NCI-H1417 treated with DMSO at 0.1 percent for 48 hours (cell line): ENCODE measurements at places on chromosomes 5 and 9.

- DNase-seq, result no peak
These were observed 73.3 kb upstream of the PHF24 start for GRCh38 chr9:34884747-34885189.

GRCh38 chr5:59725392-59725767 is 168.1 kb downstream of the PDE4D start:
- no peak for DNase-seq

DNA sequence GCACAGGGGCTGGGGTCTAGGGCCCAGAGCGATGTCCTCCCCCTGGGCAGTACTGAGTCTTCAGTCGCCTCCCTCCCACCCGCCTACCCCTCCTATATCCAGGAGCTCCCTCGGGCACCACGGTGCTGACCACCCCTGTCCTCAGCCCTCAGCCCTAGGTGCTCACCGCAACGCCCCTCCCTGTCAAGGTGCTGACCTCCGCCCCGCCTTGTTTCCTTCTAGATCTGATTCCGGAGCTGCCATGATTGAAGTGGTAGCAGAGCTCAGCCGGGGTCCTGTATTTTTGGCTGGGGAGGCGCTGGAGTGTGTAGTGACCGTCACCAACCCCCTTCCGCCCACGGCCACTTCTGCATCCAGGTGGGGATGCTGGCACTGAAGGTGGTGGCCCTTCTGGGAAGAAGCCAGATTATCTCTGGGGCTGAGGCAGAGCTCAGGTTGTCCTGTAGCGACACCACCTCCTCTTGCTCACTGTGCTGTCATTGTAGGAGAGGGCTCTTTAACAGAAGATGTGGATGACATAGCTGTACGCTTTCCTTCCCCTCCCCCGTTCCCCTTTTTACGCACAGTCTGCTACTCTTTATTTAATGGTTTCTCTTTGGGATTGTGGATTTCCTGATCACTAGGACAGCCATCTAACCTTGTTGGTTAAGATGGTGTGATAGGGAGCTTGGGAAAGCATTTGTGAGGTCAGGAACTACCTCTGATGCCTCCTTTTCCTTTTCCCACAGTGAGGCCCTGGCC is 598 bp downstream of the RGP1 start:
- DNase-seq, result no peak

- no peak for DNase-seq
These were observed 42.4 kb downstream of the TRIO start for GRCh38 chr5:14185326-14186058.

DNA sequence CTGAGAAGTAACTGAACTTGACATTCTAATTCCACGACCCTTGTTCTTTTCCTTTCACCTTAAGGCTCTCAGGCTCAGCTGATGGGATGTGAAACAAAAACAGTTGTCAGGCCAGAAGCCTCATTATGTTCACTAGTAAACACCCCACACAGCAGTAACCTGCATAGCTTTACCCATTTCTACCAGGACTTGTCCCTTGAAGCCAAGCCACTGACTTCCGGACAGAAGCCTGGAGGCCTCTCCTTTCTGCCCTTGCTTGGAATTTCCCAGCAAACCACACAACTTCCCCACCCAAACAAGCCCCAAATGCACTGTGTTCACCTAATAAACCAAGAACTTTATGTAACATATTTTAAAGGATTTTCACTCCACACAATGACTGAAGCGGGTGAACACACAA is 19.6 kb downstream of the PRUNE2 start:
- no peak for DNase-seq

DNA sequence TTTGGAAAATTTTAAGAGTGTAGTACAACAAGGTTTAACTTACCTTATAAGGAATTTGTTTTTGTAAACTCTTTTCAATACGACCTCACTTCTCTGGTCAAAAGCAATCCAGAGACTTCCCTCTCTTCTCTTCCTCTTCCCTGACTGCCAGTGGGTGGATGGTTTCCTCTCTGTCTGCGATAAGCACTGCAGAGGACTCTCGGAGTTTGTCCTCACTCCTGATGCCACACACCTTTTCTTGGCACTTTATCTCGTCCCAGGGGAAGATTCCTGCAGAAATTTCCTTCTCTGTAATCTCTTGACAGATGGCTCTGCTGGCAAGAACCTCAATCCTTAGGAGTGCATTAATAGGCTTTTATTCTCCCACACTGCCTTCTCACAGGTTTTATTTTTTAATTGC is 641.6 kb downstream of the NR2F1-AS1 start:
- DNase-seq, result no peak

GRCh38 chr9:76502746-76503145 is 43.8 kb downstream of the GCNT1 start:
- no peak for DNase-seq

DNA sequence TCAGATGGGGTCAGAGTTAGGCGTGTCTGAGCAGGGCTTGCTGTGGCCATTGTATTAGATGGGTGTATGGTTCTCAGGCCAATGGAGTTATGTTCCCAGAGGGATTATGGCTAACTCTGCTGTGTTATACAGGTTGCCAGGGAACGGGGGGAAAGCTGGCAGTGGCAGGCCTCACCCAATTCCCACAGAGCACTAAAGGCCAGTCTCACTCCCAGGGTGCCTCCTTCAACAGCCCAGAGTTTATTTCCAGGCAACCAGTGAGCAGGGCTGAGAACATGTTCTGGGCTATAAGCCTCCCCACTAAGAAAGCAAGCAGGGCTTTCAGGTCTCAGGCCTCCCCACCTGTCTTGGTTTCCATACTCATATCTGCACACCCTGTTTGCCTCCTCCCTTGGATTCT is 597.9 kb downstream of the ZNF608 start:
- no peak for DNase-seq

DNA sequence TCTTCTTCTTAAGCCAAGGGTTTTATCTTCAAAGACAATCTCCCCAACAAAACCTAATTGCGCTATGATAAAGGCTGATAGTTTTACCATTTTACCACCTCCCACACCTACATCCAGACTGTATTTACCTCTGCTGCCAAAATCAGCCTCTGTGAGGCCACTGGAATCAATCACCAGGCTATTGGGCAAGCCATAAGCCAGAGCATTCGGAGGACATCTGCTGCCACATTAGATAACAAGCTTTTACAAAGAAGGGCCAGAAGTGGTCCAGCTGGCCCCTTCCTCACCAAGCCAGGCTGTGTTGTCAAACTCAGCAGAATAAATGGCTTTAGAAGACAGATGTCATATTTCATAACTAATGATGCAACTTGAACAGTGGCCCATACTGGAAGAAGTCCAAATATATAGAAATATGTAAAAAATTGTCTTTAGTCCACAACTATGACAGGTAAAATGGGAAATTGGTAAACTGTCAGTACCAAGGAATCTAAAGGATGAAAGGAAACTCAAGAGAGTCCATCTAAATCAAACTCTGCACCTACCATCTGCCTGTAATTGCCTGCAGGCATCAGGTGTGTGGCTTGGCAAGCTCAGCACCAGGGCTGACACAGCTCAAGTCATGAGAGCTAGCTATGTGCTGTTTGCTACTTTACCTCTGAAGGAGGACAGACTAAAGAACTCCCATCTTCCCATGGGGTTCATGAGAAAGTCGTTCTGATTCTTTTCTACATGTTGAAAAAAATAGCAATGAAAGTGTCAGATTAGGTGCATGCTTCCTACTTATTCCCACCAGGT is 16.1 kb downstream of the SLC45A2 start:
- no peak for DNase-seq

GRCh38 chr5:33891446-33891787 is 373 bp downstream of the ADAMTS12 start:
- DNase-seq, result no peak

DNA sequence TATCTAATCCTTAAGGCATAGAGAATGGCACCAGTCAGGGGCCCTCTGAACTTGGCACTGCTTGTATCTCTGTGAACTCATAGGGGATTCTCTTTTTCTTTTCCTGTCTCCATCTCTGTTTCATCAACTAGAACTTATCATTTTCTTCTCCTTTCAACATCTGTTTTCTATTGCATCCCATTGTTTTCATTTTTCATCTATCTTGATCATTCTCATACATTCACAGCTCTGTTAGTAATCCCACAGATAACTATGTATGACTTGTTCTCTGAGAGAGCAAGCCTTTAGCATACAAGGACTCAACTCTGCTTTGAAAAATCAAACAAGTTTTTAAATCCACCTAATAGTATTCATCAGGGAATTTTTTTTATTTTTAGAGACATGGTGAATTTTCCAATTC is 264.3 kb downstream of the ARRDC3 start:
- DNase-seq, result no peak

GRCh38 chr9:77866878-77867277 is 164.7 kb downstream of the GNAQ start:
- DNase-seq, result no peak

DNA sequence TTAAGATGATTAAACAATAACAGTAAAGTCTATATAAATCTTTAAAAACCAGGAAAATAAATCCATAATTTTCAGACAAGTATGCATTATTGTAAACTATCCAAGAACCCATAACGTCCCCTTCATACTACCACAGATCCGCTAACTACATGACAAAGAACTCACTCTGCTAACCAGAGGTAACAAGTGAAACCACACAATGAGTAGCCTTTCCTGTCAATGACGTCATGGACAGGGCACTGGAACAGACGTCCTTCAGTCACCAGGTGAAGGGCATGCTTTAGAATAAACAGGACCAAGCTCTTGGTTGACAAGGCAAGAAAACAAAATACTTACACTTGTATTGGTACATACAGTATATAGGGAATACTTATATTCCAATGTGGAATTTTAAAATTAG is 45.2 kb downstream of the RNF130 start:
- DNase-seq, result no peak

- DNase-seq, result peak; percentile 51
These were observed 51.9 kb upstream of the ZSWIM6 start for GRCh38 chr5:61280205-61280604.

GRCh38 chr9:93058355-93059010 is at the start of gene SUSD3:
TSS of gene SUSD3 (plus strand) at chr9:93058701. CDS start at chr9:93058743, 42 bp downstream.
- DNase-seq, result no peak

DNA sequence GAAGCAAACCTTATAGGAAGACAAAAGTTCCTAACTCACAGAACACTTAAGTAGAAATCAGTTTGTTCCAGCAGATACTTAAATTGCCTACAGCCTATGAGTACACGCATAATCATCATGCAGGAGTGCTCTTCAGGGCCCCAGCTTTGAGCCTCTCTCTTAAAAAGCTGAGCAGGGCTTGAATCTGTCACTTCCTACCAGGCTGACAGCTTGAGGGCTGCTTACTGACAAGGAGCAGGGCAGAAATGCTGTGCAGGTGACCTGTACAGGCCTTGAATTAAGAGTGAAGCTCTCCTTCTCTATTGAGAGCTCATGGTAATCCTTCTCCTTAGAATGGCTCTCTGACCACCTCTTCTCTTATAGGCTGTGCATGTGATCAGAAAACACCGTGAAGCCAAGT is 66.5 kb upstream of the MAST4 start:
- no peak for DNase-seq

DNA sequence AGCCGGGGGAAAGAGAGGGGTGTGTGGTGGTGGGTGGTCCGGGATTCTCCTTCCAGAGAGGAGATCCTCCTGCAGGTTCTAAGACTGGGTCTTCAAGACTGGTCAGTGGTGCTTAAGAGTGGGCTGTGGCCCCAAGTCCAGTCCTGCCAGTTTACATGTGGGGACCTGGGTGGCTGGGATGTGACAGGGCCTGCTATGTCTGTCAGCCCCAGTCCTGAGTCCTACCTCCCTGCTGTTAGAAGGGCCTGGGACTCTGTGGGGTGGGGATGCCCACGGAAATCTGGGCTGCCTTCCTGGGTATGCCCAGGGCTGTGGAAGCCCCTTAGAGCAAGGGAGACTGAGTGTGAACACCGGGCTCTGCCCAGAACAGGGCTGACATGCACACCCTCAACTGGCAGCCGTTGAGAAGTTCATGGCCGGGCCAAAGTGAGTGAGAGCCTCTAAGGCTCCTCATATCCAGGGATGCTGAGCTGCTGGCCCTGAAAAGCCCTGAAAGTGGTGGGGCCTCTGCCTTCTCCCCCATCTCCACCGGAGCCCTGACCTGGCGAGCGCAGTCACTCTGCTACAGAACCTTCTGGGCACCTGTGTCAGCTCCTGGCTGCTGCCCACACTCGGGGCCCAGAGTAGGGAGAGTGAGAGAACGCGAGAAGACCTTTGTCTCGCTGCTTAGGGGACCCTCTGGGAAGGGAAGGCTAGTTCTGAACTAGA is 1.7 kb downstream of the PHF2 start:
- DNase-seq, result no peak

DNA sequence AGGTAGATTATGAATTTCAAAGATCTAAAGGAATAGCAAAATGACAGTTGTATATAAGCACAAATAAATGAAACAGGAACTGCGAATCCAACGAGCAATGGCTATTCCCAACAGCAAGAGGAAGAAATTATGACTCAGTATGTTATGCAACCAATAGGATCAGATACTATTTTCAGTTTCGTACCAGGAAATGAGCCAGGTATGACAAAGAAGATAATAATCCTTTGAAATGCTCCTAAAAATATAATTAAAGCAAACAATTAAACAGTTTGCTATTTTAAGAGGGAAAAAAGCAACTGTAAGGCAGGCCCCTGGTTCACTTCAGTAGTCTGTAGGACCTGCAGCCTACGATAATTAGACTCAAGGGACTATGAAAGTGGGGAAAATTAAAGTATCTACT is 58.9 kb downstream of the AUH start:
- DNase-seq, result no peak

DNA sequence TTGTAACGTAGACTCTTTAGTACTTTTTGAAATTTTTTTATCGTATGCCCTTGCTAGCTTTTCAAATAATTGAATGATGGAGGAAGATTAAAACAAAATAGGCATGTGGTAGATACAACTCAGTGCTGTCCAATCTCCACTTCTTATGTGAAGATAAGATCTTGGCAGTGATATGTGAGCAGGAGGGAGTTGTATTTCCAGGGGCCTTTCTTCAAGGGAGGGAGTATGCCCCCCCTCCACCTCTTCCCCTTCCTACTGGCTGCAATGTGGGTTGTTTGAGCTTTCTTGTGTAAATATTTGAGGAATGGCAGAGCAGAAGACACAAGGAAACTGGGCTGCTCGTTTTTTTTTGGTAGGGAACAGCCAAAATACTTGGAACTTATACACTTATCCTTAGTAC is 374.9 kb downstream of the PSAT1 start:
- DNase-seq, result no peak

GRCh38 chr5:171709930-171710329 is 75.7 kb upstream of the SMIM23 start:
- DNase-seq, result no peak

GRCh38 chr5:1479066-1479465 is 33.8 kb upstream of the SLC6A3 start:
- DNase-seq, result no peak
